ENCODE measurements at places on chromosomes 1 and 21.

DNA sequence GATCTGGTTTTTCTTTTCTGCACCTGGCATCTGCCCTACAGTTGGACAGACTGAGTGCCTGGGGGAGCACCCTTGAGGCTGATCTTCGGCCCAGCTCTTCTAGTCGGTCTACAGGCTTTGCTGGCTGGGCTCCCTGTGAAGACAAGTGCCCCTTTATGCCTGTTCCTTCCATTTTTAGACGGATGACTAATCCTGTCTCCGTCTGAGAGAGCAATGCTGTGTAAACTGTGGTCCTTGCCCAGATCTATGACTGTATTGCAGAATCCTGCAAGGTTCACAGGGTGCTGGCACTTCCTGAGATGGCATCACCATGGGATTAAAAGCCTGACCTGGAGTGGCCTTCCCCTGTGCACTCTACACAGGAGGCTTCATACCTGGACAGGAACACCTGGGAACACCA, 47.6 kb upstream of the SAMD13 start:
- DNase-seq = no peak

DNA sequence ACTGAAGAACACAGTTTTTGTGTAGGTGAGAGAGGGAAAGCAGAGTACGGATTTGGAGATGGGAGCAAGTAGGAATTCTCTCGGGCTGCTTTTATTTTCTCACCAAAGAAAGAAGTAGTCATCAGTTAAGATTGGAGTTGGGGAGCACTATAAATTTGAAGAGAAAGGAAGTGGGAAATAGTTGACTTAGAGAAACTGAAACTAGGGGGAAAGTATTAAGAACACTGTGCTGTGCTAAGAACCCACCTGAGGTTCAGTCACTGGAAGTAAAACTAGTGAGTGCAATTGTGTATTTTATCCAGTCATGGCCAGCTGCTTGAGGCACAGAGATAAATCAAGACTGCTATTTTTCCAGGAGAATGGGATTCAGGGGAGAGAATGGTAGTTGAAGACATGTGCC, 37.4 kb downstream of the CLCC1 start:
- no peak for DNase-seq

DNA sequence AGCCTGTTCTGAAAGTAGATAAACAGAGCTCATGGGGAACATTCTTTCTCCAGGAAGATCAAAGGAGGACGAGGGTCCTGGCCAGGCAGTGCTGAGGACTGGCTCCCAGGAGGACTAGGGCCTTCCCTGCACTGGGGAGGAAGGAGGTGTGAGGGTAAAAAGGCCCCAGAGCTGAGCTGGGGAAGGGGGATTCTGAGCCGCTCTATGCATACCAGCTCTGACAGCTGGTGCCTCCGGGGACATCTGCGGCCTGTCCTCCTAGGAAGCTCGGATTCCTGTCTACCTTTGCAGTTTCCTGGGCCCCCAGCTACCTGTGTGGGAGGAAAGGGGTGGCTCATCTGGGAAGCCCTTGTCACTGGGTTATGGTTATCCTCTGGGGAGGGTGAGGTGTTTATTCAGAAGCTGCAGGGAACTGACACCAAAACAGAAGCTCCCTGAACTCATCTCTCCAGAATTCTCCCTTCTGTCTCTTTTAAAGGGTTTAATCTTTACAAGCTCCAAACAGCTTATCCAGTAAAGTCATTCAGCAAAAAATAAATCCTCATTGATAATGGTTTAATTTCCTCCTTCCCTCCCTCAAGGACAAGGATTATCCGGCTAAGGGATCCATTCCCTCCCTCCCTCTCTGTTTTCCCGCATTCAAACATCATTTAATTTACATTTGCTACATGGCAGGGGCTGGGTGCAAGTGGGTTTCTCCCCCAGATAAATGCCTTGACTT, 31.0 kb downstream of the NENF start:
- DNase-seq = no peak

- DNase-seq = peak; percentile 37
These were observed 47.8 kb downstream of the UMODL1 start for GRCh38 chr21:42118901-42119300.

DNA sequence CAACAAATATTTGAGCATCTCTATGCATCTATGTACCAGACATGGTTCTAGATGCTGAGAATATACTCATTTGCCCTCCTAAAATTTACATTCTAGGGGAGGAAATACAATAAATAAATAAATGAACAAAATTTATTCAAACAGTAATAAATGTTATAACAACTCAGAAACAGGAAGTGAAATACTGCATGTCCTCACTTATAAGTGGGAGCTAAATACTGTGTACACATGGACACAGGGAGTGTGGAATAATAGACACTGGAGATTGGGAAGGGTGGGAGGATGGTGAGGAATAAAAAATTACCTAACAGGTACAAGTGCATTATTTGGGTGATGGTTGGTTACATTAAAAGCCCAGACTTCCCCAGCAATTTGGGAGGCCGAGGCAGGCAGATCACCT, 4.3 kb downstream of the COA7 start:
- no peak for DNase-seq

GRCh38 chr21:33587792-33588484, 546 bp downstream of the DONSON start:
- DNase-seq = peak; percentile 46

GRCh38 chr1:19635646-19636045, 8.5 kb upstream of the NBL1 start:
- no peak for DNase-seq

- peak; percentile 80 for DNase-seq
These were observed 61.5 kb downstream of the CD58 start for GRCh38 chr1:116508984-116509980.

DNA sequence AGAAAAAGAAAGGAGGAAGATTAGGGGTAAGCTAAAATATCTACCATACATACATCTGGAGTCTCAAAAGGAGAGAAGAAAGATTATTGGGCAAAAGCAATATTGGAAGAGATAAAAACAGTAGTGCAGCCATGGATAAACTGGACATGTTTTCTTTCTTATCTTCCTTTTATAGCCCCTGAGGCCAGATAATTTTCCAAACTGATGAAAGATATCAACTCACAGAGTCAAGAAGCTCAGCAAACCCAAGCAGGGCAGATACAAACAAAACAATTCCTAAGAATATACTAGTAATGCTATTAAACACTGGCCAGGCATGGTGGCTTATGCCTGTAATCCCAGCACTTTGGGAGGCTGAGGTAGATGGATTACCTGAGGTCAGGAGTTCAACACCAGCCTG, 5.8 kb upstream of the PSMB4 start:
- DNase-seq = no peak

- peak; percentile 25 for DNase-seq
These were observed 6.8 kb upstream of the LHX9 start for GRCh38 chr1:197910120-197910991.

GRCh38 chr1:158328426-158328825, 2.9 kb downstream of the CD1B start:
- no peak for DNase-seq

DNA sequence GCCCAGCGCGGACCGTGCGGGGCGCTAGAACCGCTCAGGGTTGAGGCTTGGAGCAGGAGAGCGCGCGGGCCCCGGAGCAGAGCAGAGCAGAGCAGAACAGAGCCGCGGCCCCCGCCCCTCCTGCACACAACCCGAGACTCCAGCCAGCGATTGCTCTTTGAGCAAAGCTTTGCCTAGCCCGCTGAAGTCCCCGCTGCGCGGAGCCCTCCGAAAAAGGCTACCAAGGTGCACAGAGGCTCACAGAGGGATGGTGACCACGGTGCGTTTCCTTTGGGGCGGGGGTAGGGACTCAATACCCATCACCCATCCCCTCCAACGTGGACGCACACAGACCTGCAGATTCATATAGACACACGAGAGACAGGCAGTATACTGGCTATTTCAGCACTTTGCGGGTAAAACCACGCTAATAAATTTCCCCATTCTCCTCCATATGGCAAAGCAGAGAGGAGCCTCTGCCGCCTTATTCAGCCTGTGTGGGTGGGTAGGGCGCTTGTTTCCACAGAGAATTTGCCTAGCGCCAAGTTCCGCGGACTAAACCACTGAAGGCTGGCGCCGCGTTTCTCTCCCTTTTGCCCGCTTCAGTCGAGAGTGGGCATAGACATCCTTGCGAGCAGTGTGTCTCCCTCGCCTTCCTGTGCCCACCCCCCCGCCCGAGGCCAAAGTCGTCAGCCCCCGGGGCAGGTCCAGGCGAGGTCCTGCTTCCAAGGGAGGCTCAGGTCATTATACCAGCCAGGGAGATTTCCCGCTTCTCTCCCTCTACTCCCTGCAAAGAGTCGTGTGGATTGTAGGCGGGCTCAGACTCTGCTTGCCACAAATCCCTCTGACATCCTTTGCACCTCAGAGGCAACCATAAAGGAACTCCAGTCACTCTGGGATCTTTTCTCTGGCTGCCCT, 8.5 kb downstream of the HLX start:
- DNase-seq = no peak

- peak; percentile 73 for DNase-seq
These were observed 2.2 kb upstream of the G0S2 start for GRCh38 chr1:209672705-209673630.

- DNase-seq = no peak
These were observed 138.7 kb upstream of the ZNF648 start for GRCh38 chr1:182200025-182200812.

- DNase-seq = no peak
These were observed 81.8 kb upstream of the KLHDC7A start for GRCh38 chr1:18398791-18399530.

DNA sequence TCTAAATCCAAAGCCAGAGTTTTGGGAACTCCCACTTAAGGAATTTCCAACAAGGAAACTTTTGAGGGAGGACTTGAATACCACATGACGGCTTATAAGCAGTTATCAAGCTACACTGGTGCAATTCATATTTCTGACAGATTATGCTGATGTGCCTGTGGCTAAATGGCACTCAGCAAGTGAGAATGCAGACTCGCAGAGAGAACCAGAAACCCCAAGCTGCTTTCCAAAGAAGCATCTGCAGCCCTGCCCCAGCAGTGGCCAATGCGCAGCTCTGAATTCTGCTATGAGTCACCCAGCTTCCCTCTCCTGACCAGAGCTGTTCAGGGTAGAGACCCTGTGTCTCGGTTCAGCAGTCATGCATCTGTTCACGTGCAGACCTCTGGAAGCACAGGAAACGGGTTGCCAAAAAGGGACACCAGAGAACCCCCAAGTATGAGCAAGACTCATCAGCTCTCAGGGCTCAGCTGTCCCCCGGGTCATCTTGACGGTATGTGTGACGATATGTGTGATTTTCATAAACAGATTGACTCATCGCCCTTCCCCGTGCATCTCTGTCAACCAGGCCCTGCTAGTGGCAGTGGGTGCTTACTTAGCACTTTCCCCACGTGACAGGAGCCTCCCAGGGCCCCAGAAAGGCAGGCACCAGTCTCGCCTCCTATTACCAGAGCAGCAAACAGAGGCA, 76.3 kb downstream of the ITPKB start:
- DNase-seq = peak; percentile 96

DNA sequence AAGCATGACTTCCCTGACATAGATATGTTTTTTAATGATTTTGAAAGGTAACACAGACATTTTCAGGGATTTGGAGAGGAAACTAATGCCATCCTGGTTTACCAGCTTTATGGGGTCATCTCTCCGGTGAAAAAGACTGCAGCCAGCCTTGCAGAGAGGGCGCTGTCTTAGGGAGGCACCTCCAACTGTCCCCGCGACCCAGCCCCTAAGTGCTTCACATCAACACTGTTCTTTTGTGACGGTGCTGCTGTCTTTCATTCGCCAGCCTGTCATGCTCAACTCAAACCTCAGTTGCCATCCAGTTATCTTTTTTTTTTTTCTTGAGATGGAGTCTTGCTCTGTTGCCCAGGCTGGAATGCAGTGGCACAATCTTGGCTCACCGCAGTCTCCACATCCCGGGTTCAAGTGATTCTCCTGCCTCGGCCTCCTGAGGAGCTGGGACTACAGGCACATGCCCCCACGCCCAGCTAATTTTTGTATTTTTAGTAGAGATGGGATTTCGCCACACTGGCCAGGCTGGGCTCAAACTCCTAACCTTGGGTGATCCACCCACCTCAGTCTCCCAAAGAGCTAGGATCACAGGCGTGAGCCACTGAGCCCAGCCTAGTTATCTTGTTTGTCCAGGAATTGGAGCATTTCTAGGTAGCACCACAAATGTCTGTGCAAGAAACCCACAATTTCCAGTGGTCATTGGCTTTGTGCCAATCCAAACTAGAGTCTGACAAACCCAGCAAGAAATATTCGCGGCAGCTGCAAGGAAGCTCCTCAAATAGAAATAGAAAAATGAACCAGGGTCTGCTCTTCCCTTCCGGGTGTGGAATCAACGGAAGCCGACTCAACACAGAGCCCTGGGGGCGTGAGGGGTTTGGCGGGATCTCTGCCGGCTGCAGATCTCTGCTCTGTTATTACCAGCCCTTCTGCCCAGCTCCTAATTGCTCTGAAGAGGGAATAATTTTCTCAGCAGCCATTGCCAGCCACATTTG, 24.2 kb downstream of the PDE9A start:
- no peak for DNase-seq

- no peak for DNase-seq
These were observed 29.2 kb downstream of the SESN2 start for GRCh38 chr1:28288487-28288886.

DNA sequence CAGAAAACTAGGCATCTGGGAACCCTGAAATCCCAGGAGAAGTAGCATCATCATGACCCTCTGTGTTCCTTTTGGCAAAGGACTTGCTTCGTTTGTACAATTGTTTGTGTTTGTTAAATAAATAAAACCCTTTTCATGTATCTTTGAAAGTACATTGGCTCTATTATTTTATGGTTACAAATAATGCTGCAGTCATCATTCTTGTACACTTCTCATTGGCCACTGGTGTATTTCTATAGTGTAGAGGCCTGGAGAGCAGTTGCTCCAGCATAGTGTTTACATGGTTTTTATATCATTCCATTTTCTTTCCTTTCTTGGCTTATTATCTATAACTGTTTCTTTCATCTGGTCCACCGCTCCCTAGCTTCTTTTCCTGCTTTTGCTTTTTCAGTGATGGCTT, 253.3 kb downstream of the FAM72C start:
- DNase-seq = no peak

GRCh38 chr1:6104631-6105030, 58.9 kb downstream of the KCNAB2 start:
- no peak for DNase-seq

Measured in activated CD8-positive, alpha-beta T cell treated with anti-CD3 and anti-CD28 coated beads for 36 hours (primary cell).